Fibroblast of skin of left biceps (primary cell): ENCODE measurements at places on chromosomes 6 and 20.

GRCh38 chr6:135796643-135797305 is 54.7 kb upstream of the PDE7B start:
- no peak for DNase-seq

DNA sequence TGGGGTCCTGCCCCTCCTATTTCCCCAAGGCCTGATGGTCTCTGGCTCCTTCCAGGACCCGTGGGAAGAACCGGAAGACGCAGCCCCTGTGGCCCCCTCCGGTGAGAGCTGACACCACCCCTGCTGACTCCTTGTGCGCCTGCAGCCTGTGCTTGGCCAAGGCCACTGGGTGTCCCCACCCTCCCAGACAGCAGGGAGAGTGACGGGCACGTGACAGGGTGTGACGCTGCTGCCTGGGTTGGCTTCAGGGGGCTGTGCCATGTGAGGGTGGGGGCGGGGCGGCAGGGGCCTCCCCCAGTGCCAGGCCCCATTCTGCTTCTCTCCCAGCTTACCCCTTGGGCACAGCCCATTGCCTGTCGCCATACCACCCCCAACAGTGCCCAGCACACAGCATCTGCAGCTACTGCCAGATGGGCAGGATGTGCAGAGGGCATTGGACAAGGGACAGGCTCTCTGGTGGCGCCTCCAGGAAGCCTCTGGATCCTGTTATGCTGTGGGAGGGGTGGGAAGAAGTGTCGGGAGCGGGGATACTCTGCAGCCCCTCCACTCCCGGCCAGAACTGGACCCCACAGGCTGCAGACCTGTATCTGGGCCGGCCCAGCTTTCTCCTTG is 2.9 kb downstream of the BIRC7 start:
- no peak for DNase-seq

GRCh38 chr6:63783096-63783495 is 147.5 kb downstream of the PHF3 start:
- DNase-seq = no peak

GRCh38 chr6:39321761-39322160 is 741 bp downstream of the KCNK16 start:
- DNase-seq = no peak

GRCh38 chr20:10367693-10367942 is 66.4 kb downstream of the MKKS start:
- no peak for DNase-seq

GRCh38 chr6:33609528-33609927 is 11.6 kb upstream of the ITPR3 start:
- no peak for DNase-seq

- no peak for DNase-seq
Measured at GRCh38 chr6:43773050-43773979, 3.3 kb downstream of the VEGFA start.

GRCh38 chr6:45590226-45590625 is 212.5 kb upstream of the SUPT3H start:
- peak; percentile 77 for DNase-seq

- no peak for DNase-seq
Measured at GRCh38 chr20:56924292-56925081, 295.4 kb downstream of the TFAP2C start.

GRCh38 chr6:33488339-33488738 is 34.0 kb downstream of the ZBTB9 start:
- DNase-seq = no peak

DNA sequence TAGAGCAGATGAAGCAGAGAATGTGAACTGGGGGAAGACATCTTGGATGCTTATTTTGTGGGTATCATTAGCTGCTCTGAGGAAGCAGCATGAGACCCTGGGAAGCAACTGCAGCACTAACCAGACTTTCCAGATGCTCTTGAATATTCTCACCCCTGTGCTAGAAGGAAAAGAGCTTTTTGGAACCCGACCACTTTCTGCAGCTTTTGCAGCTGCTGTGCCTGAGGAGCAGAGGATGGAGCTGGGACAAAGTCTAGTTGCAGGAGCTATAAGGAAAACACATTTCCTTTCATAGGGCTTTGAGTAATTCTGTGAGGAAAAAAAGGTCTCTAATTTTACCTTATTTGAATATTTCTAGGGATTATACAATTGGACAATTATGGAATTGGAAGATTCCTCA is 369.7 kb downstream of the CD109 start:
- DNase-seq = no peak

DNA sequence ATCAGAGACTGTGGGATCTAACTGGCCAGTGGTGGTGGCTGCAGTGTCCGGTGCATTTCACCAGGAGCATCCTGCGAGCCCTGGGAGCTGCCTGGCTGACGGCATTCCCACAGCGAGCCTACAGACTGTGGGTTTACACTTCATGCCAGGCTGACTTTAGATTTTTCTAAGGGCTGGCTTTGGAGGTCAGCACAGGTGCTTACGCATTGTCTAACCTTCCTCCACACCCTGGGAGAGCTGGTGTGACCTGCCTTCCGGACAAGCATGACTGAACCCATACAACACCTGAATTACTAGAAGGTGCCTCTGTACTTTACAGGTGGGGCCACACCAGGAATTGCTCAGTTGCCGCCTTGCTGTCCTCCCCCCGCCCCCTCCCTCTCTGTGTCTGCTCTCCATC is 96.2 kb downstream of the RREB1 start:
- DNase-seq = no peak

DNA sequence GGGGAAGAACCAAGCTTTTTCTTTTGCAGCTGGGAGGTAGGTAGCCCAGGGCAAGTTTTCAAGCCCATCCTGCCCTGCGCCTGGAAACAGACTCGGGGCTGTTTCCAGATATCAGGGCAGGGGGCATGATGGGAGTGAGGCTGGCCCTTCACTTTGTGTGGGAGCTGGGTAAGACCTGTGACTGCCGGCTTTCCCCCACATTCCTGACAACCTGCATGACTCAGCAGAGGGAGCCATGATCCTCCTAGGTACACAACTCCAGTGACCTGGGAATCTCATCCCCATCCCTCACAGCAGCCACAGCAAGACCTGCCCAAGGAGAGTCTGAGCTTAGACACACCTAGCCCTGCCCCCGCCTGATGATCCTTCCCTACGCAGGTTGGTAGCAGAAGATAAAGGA is 280.8 kb downstream of the SOX4 start:
- DNase-seq = no peak

DNA sequence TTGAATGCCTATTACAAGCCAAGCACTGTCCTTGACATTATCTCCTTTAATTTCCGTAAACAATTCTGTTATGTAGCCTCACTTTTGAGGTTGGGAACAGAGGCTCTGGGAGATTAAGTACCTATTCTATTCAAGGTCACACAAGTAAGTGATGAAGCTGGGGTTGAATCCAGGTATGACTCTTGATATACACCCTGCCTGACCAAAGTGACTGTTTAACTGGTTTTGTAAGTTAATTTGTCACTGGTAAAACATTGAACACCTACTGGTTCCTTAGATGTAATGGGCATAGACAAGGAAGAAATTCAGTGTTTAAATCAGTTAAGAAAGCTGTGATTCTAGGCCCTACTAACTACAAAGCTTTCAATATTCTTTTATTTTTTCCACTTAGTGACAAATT is 22.9 kb downstream of the GTF2H5 start:
- no peak for DNase-seq

DNA sequence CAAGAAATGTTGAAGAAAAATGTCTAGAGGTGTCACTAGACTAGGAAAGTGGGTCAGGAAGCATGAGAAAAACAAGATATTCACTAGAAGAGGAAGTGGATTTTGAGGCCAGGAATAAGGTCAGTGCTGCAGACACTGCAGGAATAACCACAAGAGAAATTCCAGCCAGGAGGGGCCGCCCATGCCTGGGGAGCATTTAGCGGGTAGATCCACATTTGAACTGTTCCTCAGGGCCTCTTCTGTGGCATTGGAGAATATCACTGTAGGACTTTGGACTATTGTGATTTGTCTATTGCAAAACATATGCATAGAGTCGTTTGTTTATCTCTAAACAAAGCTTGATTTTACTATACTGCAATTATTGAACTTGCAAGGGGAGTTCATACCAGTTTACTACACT is 49.6 kb upstream of the CCDC28A start:
- DNase-seq = no peak

DNA sequence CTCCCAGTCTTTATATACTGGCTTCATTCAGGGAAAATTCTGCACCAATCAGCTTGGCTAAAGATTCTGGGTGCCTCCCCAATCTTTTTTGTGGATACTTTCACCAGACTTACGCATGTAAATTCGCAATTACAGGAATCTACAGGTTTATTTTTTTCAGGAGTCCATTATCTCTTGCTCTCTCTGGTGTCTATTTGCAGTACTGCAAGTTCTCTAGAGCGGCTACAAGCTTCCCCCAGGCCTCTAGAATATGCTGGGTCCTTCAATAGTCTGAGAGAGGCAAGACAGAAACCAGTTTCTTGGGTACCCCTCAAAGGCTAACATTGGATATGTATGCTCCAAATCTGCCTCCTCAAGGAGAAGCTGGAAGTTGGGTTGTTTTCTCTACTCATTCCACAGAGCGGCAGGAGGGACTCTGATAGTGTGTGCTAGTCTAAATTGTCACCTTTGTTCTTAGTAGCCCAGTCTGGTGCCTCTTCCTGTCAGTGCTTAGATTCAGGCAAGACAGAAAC is 58.5 kb downstream of the SUN5 start:
- DNase-seq = no peak

- no peak for DNase-seq
Measured at GRCh38 chr6:43076464-43077332, 584 bp downstream of the PTK7 start.

- DNase-seq = peak; percentile 53
Measured at GRCh38 chr20:53829724-53830521, 236.3 kb upstream of the ZNF217 start.

- no peak for DNase-seq
Measured at GRCh38 chr6:139117734-139118133, 17.1 kb upstream of the HECA start.

DNA sequence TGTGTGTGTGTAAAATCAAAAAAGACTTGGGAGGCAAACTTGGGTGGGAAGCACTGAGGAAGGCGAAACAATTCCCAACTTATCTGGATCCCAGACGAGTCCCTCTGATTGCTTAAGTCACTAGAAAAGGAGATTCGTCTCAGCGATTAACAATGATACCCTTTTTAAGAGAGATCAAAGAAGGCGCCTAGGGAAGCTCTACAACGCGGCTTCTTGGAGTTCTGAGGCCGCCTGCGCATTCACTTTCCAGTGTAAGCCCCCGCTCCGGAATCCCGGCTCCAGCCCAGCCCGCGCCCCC is 8.7 kb upstream of the TBX18 start:
- DNase-seq = no peak

GRCh38 chr6:112349958-112350357 is 2.8 kb downstream of the RFPL4B start:
- DNase-seq = no peak

DNA sequence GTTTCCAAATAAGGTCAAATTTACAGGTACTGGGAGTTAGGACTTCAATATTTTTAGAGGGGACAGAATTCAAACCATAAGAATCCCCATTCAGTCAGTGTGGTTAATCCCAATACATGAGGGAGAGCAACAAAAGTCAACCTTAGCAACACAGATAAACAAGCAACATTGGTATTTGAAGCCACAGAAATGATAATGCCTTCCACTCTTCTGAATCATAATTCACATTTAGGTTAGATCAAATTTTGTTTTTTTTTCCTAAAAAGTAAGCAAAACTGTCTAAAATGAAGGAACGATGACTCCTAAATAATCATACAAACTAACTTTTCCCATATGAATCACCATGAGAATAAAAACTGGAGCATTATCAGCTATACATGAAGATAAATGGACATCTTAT is 246.0 kb upstream of the TENT5A start:
- DNase-seq = no peak
